ENCODE measurements at places on chromosomes 13 and 19.

- no peak for DNase-seq
Measured at GRCh38 chr19:41626877-41627276, at the start of gene CEACAM4. TSS of gene CEACAM4 (minus strand) at chr19:41627074. CDS start at chr19:41626963, 111 bp downstream.

- no peak for DNase-seq
Measured at GRCh38 chr19:46919324-46919723, 58.5 kb downstream of the ARHGAP35 start.

- DNase-seq, result no peak
Measured at GRCh38 chr13:93752541-93752940, 525.9 kb downstream of the GPC6 start.

DNA sequence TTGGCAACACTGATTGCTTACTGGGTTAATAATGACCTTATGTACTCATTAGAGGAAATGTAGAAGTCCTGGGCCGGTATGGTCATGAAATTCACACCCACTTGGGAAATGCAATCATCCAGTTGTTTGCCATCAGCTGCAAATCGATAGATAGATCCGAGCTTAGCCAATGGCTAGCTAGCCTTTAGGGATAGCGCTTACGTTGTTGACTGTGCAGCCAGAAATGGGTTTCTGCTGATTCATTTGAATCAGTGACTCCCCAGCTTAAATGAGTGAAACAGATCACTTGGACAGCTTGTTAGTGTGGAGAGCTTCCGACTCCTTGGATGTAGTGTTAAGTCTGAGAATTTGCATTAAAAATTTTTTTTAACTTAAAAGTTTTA is 11.8 kb downstream of the IL17D start:
- DNase-seq, result no peak

- no peak for DNase-seq
Measured at GRCh38 chr13:77040076-77040475, 13.1 kb upstream of the FBXL3 start.

DNA sequence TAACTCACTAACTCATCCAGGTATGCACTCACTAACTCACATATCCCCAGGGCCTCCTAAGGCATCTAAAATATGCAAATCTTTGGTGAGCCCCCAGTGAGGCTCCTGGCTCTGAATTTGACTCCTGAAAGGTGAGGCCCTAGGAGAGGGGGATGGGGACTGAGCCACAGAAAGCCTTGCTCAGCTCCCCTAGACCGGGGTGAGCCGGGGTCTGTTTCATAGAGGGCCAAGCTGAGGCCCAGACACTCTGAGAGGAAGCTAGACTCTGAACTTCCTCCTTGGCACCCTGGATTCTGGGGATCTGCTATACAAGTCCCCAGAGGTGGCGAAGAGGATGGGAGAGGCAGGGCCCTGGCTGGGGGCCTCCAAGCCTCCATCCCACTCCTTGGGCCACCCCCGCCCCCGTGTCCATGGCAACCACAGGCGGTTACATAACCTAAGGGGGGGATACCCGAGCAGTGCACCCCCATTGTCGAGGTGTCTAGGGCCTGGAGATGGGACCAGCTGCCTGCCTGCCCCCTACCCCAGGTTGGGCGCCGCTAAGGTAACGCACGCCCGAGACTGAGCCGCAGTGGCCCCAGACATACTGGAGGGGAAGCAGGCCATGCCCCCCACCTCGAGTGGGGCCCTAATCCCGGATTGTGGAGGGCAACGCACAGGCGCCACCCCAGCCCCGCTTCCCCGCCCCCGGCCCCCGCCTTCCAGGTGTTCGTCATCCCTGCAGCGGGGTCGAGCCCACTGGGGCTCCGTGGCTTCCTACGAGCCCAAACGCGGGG is 646 bp downstream of the ABHD8 start:
- no peak for DNase-seq

DNA sequence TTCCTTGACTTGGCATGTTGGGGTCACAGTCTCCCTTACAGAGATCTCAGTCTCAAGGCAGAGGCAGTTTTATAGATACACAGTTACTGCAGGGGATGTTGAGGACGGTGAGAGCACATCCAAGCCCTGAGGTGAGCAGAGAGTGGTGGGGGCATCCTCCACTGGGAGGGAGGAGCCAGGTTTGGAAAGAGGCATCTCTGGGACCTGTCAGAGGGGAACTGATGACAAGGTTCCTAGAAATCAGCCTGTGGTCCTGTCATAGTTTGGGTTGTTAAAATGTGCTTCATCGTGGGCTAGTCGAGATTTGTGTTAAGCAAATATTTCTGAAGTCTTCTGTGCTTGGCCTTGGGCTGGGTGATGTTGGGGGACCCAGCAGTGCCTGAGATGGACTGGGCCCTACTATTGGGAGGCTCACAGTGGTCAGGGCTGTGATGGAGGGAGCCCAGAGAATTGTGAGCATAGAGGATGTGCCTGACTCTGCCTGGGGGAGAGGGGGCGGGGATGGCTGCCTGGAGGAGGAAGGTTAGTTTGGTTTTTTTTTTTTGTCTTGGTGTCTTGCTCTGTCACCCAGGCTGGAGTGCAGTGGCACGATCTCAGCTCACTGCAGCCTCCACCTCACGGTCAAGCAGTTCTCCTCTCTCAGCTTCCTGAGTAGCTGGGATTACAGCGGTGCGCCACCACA is 3.9 kb downstream of the SUPT5H start:
- DNase-seq, result no peak

All from stimulated activated CD8-positive, alpha-beta memory T cell treated with anti-CD3 and anti-CD28 coated beads, Interleukin-4, amount 100 ng/mL, for 4 hours (primary cell).